Memory B cell (primary cell): ENCODE measurements at places on chromosomes 11 and 22.

- DNase-seq = no peak
Measured at GRCh38 chr11:130160498-130161155, 1.0 kb downstream of the ST14 start.

DNA sequence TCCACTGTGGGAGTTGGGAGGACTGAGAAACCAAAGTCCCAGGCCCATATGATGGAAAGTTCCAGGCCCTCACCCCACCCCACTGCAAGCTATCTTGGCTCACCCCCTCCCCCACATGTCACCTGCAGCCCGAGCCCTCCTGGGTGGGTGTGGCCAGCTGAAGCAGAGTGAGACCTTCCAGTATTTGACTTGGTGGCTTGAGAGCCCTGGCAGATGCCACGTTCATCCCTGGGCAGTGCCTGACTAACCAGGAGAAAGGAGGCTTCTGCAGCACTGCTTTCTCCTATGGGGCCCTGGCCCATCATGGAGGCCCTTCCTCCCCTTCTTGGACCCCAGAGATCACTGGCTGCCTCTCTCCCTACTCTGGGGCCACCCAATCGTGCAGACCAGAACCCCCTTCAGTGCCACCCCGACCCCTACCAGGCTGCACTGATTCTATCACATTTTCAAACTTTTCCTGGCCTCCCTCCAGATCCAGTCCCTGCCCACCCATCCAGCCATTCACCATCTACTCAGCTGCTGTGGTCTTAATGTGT lies 38.1 kb upstream of the WNT11 start:
- DNase-seq = no peak

DNA sequence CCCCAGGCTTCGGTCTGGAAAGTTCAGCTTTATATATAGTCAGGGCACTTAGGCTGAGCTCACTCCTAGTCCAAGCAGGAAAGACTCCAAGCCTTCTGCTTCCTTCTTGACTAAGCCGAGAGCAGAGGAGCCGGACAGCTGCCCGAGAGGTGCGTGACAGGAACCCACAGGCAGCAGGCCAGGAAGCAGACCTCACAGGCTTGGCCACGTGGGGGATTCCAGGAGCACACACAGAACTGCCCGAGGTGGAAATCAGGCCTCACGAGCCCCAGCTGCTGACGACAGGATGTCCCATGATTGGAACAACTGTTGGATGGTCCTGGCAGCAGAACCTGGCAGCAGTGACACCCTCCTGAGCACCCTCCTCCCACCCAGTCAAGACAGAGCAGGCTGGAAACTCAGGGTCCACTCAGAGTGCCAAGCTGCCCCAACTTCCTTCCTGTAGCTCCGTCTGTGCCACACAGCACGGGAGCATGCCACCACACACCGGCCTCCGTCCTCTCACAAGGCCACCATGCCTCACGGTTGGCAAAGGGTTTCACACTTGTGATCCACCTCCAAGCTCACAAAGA lies 5.4 kb downstream of the PLA2G6 start:
- no peak for DNase-seq

DNA sequence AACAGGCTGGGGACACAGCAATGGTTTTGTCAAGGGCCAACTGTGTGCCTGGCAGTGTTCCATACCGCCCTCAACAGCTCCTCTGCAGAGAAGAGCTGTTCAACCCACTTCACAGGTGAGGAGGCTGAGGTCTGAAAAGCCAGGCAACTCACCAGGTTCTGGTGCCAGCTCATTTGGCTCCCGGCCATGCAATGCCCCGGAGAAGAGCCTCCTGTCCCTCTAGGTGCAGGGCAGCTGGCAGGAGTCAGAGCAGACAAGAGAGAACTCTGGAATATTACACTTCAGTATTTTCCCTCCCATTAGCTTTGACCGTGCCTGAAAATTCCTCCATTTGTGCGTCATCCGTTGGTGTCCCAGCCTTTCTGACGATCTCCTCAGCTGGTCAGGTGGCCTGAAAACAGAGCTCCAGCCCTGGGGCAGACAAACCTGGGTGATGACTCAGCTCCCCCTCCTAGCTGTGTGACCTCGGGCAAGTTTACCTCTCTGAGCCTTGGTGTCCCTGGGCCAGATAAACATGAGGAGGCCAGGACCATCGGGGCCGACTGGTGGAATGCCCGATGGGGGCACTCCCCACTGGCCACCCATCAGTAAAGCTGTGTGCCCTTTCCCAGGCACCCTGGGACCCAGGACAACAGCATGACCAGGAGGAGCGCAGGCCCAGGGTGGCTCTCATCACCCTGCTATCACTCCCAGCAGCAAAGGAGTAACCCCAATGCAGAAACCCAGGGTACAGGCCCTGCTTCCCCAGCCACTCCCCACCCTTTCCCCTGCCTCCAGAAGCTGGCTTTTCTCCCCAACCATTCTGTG lies 9.6 kb upstream of the C1QTNF6 start:
- no peak for DNase-seq

DNA sequence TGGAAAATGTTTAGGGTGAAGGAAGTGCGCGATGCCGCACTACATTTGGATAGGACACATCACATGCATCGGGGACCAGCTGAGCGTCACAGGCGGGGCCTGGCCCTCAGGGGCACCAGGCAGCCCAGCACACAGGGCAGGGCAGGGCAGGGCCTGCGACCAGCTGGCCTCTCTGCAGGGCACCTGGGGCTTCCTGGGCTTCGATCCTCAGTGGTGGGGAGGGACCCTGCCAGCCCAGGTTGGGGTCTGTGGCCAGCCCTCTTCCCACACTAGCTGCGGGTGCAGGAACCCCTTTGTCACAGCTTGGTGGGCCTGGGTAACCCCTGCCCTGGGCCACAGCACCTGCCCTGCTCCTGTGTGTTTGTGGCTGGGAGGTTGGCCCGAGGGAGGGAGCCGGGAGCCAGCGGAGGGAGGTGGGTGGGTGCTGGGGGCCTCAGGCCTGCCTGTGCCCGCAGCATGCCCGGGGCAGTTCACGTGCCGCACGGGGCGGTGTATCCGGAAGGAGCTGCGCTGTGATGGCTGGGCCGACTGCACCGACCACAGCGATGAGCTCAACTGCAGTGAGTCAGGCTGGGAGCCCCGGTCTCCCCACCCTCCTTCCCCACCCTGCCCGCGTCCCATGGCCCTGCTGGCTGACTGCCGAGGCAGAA lies 37.9 kb downstream of the ST14 start:
- DNase-seq = no peak

DNA sequence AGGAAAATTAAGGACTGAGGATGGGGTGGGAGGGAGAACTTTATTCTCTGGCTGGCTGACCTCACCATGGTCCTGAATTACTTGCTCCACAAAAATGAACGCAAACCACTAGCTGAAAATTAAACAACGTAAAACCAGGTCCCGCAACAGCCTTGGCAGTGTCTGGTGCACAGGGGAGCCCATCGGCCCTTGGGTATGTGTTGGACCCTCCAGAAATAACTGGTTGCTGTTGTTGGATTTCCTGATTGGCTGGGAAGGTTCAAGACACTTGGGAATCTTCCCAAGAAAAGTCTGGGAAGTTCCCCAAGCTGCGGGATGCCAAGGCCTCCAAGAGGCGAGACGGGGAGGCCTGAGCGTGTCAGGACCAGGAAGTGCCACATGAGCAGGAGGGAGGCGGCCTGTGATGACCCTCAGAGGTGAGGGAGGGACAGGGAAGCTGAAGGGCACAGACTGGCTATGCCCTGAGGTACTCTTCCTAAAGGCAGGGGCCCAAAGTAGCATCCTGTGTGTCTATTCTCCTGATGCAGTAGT lies 10.4 kb upstream of the RASL10A start:
- DNase-seq = no peak

- no peak for DNase-seq
Measured at GRCh38 chr11:126175393-126175792, 36.1 kb downstream of the RPUSD4 start.

DNA sequence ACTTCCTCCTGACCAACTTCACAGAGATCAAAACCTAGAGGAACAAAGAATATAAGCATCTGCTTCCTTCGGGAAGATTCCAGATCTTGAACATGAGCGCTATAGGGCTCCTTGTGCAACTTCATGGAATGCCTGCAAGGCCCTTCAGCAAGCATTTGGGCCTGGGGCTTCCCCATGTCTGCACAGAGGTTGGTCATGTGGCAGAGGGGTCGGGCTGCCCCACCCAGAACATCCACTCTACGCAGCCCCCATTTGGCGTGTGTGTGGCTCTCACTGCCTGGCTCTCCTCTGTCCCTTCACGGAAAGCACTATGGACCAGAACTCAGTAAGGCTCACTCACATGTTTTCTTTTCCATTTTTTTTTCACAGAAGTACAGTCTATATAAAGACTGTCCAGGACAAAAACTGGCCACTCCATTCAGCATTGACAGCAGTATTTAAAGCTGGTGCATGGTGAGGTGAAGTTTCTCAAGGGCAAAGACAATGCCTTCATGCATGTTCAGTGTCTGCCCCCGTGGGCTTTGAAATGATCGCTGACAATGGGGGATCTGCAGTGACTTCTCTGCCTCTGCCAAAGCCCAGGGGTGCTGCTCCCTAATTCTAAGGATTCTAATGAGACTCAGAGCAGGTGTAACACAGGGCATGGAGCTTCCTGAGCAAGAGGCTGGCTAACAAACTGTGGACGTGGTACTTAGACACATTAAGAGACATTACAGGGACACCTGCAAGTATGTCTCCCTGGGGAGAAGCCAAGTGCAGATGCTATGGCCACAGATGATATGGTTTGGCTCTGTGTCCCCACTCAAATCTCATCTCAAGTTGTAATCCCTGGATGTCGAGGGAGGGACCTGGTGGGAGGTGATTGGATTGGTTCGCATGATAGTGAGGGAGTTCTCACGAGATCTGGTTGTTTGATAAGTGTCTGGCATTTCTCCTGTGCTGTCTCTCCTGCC lies 66.5 kb upstream of the PITPNB start:
- DNase-seq = no peak

DNA sequence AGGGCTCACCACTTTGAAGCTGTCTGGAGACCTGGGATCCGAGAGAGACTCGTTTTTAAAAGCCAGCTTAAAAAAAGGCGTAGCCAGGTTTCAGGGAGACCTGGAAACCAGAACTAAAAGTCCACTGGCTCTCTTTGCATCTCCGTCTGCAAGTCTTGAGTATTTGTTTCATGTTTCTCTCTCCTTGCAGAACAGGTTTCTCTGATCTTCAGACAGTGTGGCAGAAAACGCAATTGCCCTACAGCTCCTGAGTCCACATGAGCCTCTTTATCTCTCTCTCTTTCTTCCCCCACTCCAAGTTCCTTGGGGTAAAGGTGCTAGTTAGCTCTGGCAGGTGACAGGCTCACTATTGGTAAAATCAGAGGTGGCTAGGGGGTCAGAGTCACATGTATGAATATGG lies 67.0 kb upstream of the AMPD3 start:
- DNase-seq = no peak

DNA sequence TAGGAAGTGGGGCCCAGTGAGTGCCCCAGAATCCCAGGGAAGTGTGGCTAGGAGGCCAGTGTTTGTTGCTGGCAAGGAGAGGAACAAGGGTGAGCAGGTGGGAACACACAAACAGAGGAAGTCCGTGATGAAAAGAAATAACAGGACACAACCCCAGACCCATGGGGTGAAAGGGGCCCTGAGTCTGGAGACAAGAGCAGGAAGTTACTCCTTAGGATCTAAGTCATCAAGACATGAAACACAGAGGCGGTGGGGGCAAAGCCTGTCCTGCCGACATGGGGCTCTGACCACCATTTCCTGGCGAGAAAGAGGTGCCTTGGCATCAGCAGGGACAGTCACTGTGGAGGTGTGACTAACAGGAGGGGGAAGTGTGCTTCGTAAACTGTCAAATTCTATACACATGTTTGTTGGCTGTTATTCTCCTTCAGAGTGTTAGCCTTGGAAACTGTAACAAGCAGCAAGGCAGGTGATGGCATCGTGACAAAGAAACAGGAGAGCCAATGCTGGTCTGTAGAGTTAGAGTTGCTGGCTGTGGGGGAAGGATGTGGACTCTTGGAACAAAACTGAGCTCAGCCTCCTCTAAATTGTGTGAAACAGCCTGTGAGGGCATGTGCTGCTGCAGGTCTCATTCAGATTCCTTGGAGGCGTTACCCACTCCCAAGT lies 21.7 kb downstream of the CHST1 start:
- no peak for DNase-seq
